ENCODE measurements at places on chromosomes 3 and 15.

- no peak for DNase-seq
Measured at GRCh38 chr15:55005679-55006078, 191.1 kb downstream of the RSL24D1 start.

DNA sequence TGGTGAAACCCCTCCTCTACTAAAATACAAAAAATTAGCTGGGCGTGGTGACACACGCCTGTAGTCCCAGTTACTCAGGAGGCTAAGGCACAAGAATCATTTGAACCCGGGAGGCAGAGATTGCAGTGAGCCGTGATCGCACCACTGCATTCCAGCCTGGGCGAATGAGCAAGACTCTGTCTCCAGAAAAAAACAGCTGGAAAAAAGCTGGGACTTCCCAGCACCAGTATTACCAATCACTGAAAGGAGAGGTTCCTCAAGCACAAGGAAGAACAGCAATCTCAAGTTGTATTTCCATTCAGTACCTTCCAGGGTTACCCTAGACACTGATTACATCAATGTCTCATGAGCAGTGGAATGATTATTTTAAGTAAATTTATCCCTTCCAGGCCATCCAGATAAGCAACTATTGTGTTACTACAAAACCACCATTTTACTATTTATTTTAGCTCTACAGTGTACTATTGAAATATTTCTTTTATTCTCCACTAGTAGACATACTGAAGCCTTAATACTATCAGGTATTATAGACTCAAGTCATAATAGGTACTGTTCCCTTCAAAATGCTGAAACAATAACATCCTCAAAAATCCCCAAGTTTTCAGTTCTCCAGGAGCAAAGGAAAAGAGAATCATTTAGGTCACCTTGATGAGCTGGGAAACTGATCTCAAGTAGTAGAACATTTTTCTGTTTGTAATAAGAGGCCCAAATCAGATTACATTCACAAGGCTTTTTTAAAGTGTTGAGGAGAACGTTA, 54.8 kb upstream of the VGLL4 start:
- DNase-seq: no peak

DNA sequence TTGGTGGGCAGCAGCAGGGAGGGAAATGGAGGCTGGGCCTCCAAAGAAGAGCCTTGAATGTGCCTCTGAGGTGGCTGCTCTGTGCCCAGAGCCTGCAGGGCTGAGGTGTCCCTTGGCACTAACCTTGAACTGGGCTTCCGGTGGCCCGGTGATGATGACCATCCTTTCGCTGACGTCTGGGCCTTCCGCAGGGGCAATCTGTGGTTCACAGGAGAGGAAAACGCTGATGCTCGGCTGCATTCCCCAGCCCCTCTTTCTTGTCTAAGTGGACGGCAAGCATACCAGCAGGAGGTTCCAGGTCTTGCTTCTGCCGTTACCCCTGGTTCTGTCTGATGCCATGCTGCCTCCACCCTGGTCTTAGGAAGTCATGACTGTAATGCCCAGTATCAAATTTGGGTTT, 65.9 kb downstream of the SENP2 start:
- no peak for DNase-seq

GRCh38 chr15:51732646-51733045, 4.8 kb downstream of the LYSMD2 start:
- no peak for DNase-seq
